ENCODE measurements at places on chromosomes 3 and 15.

GRCh38 chr3:116669576-116669975, 40.0 kb upstream of the TUSC7 start:
- no peak for DNase-seq

- DNase-seq: no peak
Observed at GRCh38 chr3:4036046-4036445, 236.8 kb downstream of the LRRN1 start.

DNA sequence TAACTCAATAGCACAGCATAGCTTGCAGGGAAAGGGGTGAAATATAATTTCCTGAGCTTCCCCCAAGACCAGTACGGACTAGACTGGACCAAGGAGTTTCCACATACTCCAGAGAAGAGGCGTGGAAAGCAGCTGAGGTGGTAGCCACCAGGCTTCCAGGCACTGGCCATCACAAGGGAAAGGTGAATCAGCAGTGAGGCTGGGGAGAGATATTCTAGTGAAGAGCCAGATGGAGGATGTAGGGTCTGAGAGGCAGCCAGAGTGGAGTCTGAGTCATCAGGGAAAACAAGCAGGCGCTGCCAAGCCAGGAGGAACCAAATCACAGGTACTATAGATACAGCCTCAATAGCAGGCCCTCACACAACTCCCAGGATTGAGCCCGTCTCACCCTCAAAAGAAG, 9.6 kb upstream of the RASA2 start:
- peak; percentile 93 for DNase-seq

DNA sequence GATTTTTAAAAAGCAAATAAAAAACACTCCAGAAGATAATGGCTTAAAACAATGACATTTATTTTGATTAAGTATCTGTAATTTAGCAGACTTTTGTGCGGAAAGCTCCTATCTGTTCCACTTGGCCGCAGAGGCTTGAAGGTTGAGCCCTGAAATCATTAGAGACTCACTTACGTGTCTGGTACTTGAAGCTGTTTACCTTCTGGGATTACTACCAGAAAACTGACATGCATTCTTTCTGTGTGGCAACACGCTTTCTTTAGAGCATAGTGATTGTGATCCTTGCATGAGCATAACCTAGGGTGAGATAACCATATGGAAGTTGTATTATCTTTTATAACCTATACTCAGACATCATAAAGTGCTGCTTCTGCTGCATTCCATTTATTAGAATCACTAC, 298.5 kb downstream of the SI start:
- no peak for DNase-seq

- DNase-seq: no peak
Observed at GRCh38 chr3:122964811-122965210, 62.8 kb downstream of the SEMA5B start.

GRCh38 chr3:129577925-129578786, 28.3 kb downstream of the PLXND1 start:
- no peak for DNase-seq

GRCh38 chr15:74420193-74420905, 13.4 kb downstream of the SEMA7A start:
- no peak for DNase-seq

DNA sequence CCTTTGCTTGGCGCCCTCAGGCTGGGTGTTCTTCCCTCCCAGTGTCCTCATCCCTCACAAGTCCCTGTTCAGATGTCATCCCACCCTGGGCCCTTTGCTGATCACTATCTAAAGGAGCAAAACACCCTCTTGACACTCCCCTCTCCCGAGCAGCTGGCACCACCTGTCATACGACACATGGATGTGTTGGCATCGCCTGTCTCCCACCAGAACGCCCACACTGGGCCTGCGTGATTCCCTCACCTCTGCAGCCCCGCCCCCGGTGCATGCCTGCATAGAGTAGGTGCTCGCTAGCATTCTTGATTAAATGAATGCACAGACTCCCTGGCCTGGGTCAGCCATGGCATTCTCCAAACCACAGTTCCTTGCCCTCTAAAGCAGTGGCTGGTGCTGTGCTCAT, 75.8 kb downstream of the DNAJB8 start:
- DNase-seq: no peak

DNA sequence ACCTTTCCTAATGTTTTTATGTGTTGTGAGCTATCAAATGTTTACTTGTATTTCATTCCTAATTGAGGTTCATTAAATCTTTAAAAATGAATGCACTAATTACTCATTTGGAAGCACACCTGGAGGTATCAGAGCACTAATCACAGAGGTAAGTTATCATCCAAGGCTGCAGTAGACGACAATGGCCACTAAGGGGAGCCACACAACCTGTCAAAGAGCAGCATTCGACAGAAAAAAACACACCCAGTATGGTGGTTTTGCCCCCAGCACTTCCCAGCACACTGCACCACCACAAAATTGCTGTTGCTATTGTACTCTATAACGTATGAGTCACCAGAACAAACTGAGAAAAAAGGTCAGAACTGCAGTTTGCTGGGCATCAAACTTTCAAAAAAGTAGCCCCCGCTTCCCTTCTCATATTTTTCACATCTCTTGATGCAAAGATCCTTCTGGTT, 205.9 kb upstream of the IGF1R start:
- peak; percentile 72 for DNase-seq

DNA sequence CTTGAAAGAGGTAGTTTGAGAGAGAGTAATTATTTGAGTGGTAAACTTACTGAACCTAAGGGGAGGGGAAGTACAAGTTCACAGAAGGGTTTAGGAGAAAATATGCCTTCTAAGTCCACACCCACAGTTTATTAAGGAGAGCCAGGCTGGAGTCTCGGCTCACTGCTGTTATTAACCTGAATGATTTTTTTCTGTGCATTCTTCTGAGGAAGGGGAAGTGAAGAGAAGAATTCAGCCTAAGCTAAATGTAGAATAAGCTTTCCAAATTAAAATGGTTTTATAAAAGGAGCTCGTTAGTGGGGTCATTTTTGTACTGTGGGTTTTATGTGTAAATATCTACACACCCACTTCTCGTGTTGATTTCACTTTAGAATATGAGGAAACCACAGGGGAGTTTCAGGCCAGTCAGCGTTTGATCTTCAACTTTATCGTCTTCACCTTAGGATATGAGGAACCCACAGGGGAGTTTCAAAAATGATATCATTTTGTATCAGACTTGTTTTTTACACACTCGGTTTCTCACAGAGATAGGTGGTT, 1.5 kb downstream of the WHAMM start:
- DNase-seq: peak; percentile 13

DNA sequence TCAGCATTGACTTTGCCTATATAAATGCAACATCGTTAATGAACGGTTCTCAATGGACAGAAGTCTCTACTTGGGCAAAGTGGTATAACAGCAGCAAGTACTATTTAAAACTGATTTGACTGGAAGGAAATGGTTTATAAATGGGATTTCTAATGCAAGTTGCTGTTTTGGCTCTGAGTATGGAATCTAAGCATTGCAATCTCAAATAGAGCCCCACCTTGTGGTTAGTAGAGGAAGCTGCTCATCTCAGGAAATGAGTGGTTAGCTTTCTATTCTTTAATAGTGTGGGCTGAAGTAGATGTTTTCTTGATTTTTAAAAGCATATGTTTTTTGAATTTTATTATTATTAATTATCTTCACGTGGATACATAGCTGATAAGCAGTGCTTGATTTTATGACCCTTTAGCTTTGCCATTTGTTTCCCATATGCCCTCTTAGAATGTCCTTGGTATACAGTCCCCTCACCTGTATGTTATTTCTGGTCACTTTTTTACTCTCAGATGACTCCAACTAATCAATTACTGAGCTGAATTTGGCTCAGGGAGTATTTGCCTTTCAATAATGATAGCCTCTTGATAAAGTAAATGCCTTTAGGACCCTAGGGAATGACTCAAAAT, 67.1 kb downstream of the OXSM start:
- DNase-seq: peak; percentile 42

- no peak for DNase-seq
Observed at GRCh38 chr15:66647358-66647757, 54.7 kb upstream of the SMAD6 start.

DNA sequence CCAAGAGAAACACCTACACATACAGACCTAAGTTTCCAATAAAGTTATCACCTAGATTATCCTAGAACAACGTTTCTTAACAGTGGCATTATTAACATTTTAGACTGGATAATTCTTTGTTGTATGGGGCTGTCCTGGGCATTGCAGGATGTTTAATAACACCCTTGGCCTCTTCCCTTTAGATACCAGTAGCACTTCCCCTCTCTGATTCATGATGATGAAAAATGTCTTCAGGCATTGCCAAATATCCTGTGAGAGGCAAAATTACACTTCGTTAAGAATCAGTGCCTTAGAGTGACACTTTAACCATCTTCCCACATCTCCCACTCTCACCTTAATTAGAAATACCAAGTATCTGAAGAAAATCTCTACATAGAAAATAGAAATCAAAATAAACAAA, 352.6 kb downstream of the CGGBP1 start:
- DNase-seq: no peak

- no peak for DNase-seq
Observed at GRCh38 chr15:80893777-80894176, 95.8 kb downstream of the MESD start.

DNA sequence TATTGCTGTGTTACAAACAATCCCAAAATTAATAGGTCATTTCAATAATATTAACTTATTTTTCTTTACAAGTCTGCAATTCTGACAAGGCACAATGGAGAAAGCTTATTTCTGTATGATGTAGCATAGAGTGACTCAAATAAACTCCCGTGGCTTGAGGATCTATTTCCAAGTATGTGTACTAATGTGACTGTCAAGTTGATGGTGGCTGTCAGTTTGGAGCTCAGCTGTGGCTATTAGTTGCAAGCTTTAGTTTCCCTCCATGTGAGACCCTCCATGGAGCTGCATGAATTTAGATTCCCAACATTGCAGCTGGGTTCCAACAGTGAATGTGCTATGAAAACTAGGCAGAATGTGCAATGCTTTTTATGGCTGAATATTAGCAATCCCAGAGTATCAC, 515.5 kb upstream of the GBE1 start:
- DNase-seq: no peak

DNA sequence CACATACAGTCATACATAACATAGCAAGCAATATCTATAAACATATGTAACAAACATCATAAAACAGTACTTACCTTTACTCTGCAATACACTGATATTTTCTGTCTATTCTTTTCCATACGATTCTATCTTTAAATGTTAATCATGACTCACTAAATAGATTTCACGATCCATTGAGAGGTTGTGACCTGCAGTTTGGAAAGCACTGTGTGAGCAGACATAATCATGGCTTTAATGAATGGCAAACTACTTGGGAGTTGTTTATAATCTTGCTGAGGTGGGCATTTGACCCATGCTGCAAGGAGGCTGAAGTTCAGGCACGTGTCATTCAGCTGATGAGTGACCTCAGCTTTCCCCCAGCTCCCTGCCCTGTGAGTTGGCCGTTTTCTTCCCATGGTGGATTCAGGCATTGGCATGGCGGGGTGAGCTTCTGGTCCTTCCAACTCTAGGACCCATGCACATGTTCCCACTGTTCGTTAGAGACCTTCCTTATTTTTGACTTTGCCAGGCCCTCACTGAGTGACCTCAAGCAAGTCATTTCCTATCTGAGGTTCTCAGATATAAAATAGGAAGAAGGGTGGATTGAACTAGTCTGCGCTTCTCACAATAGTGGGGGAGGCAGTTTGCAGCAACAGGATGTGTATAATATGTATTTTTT, 41.7 kb downstream of the PAQR5 start:
- peak; percentile 26 for DNase-seq

- no peak for DNase-seq
Observed at GRCh38 chr3:151580591-151580990, 119.7 kb upstream of the IGSF10 start.

GRCh38 chr3:128051459-128051836, 789 bp upstream of the SEC61A1 start:
- no peak for DNase-seq

DNA sequence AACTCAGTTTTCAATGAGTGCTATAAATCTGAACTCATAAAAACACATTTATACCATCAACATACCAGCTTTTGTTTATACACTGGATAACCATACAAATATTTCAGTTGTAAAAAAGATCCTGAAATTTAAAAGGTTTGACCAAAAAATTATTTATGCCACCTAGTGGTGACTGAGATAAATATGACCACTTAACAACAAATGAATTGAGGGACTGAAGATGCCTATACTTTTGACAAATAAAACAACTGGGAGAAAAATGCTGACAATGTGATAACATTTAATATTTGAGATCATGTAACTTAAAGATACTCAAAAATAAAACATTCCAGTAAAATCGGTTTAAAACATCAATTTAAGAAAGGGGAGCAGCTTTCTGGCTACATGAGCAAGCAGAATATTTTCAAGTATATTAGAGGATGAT, 30.4 kb downstream of the ATG3 start:
- DNase-seq: peak; percentile 57

- DNase-seq: no peak
Observed at GRCh38 chr15:67977414-67978089, 76.6 kb upstream of the PIAS1 start.

DNA sequence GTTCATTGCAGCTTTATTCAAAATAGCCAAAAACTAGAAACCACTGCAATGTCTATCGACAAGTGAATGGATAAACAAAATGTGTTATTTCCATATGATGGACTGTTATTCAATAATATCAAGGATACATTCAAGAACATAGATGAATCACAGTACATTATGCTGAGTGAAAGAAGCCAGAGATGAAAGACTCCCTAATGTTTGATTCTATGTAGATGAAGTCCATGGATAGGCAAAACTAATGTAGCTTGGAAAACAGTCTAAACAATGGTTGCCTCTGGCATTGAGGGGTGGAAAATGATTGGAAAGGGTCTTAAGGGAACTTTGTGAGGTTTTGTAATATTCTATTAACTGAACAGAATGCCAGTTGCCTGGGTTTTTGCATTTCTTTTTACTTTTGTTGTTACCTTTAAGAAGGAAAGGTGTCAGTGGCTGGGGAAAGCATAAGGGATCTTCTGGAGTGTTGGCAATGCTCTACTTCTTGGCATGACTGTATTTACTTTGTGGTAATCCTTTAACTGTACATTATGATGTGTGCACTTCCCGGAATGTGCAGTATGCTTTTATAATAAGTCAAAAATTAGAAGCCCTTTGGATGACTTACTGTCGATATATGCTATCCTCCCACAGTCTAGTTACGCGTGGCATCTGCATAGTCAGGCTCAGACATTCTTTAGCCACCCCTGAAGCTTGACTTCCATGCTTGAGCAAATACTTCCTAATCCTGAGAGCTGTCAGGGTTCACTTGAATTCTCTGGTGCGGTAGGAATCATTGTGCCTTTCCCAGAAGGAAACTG, 20.5 kb upstream of the ATP10A start:
- no peak for DNase-seq

DNA sequence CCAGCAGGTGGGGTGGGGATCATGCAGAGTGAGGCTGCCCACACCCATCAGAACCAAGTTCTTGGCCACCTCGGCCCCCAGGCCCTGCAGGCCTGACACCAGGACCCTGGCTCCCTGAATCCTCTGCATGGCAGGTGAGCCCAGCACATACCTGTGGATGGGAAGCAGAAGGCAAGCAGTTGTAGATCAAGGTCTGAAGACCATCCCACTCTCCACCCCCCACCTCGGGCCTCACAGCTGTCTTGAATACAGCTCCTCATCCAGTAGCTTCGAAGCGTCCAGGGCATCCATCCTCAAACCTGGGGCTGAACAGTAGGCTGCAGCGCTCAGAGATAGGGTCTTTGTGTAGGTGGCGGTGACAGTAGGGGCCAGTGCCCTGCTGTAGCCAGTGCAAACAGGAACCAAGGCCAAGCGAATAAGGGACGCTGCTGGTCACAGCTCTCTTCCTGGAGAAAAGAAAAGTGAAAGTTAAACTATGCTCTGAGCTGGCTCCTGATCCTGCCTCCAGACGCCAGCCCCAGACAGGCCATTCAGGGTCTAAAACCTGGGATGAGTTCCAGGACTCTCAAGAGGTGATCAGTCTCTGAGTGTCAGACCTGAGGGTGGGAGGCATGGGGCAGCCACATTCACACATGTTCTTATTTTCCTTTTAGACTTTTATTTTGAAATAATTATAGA, at the start of gene UBA7:
UBA7 (minus strand) TSS at position 457 of the 678 bp plus-strand sequence; CDS start at position 291, 166 bp downstream.
- DNase-seq: peak; percentile 48
